ENCODE measurements at places on chromosomes 1 and 21.

GRCh38 chr21:34510148-34511142, 1.6 kb downstream of the KCNE1 start:
- peak; percentile 30 for DNase-seq

DNA sequence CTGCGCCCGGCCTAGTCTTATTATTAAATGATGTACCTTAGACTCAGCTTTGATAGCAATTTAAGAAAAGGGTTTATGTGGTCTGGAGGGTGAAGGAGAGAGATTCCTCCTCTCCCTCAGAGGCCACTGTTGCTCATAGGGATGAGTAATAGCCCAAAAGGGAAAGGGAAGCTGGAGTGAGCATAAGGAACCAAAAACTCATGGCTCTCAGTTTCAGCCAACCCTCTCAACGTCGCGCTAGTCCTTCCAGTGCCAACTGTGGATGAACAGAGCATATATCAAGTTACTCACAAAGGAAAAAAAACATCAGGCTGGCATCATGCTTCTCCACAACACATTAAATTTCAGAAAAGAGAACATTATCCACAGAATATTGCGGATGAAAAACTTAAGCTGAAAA, 8.3 kb upstream of the GPR89B start:
- DNase-seq, result no peak

DNA sequence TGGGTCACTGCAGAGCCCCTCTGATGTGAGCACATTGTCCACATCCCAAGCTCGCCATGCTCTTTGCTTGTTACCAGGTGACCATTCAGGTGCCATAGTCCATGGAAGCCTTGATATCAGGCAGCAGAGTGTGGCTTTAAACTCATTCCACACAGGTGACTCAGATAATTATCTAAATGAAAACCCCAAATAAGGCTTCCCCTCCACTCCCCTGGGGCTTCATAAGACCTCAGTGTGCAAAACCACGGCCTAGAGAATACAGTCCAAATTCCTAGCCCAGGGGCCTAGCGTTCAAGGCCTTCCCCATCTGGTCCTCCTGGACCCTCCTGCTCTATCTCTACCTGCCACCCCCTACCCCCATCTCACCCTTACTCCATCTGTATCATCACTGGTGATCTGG, 97.1 kb downstream of the ARHGEF10L start:
- DNase-seq, result no peak

- no peak for DNase-seq
These were observed 123.7 kb upstream of the ARHGEF16 start for GRCh38 chr1:3330771-3331245.

GRCh38 chr1:195516036-195516435, 1092.2 kb downstream of the KCNT2 start:
- DNase-seq, result no peak

DNA sequence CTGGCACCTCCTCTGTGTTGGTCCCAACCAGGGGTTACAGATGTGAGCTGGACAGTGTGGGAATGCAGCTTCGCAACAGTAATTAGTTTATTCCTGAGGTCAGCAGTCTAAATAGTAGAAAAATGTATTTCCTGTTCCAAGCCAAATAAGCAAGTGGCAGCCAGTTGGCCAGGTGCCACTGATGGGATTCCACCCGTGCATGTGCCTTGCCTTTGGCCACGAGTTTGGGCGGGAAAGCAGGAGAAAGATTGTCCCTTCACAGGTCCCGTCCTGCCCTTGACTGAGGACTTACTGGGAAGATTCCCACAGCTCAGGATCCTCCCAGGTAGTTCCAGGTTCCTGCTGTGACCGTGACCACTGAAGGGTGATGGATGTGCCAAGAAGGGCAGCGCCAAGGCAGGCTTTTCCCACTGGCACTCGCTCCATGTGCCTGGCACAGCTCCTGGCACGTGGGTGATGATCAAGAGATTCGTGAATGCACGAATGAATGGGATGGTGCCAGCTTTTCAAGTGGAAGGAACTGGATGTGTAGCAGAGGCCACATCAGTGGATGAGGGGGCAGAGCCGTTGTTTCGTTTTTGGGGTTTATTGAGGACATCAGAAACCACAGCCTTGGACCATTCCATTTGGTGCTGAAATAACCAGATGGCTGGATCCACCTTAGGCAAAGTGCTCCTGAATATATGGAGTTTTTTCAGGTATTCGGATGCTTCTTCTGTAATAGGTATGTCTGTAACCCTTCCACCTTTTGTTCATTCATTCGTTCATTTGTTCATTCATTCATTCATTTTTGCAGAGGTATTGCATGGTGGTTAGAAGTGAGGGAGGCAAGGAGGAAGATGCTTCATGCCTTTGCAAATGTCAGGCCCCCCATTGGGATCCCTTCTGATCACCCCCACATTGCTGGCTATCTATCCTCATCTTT, 62.4 kb upstream of the WNT4 start:
- DNase-seq, result no peak

DNA sequence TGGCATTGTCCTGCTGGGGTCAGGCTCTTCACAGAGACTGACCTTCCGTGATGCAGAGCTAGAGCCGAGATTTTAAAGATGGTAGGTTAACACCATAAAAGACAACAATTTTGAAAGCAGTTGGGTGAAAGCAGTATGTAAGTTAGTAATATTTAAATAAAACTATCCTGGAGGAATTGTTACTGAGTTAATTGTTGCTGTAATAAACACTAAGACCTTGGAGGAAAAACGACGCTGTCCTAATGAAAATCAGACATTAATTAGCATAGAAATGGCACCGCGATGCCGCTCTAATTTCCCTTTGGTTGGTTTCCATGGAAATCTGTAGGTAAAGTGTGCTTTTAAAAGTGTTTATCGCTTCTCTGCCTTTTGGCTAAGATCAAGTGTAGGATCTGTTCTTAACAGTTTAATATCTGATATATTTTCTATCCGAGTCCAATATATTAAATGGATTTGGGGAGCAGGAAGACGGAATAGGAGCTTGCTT, 745 bp upstream of the ANP32E start:
- no peak for DNase-seq

- DNase-seq, result peak; percentile 7
These were observed 954 bp downstream of the RSBN1 start for GRCh38 chr1:113811156-113811887.

GRCh38 chr1:111347026-111347425, 56.4 kb downstream of the CHIA start:
- no peak for DNase-seq

DNA sequence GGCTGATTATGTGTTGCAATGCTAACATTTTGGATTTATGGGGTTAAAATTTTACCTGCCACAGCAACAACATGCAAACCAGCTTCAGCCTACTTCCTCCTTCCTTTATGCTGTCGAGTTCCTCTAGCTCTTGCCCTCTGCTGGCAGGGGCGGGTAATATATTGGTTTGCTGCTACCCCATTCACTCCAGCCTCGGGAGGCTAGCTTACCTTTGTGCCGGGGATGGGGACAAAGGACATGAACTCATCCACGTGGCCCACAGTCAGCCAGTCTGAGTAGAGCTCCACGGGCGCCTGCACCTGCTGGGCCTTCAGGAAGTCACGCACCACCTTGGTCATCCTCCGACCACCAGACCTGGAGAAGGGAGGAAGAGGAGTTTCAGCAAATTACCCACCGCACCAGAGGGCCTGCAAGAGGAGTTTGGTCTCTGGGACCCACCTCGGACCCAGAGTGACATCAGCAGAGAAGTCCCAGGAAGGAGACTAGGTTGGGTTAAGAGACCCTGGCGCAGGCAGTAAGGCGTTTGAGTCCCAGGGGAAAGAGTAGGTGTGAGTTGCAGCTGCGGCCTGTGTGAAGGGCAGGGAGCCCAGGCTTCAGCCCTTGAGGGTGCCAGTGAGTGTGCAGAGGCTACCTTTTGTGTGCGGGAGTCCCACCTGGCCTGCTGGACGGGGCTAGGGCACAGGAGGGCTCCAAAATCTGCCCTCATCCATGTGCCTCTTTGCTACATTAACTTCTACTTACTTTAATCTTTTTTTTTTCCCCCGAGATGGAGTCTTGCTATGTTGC, 21.8 kb upstream of the SDHB start:
- DNase-seq, result no peak

Measured in stimulated activated CD8-positive, alpha-beta memory T cell treated with anti-CD3 and anti-CD28 coated beads, Interleukin-7, amount 100 ng/mL, for 24 hours (primary cell).